ENCODE measurements at places on chromosomes 12 and 14. TPM values are rescaled to one million over a fixed set of nuclear protein-coding genes. Genes with fewer than 3 reads are reported as not detected.

The TCTN2 gene
- 22.8 TPM for total RNA-seq

The C12orf42 gene
- total RNA-seq = 138 TPM

The CAPS2 gene
- 8.4 TPM for total RNA-seq

The ZNF891 gene
- total RNA-seq = 6.8 TPM

The TGFB3 gene
- total RNA-seq = 7.0 TPM

The SMAGP gene
- total RNA-seq = 8.0 TPM

The DAO gene
- total RNA-seq = not detected

The UBR7 gene
- total RNA-seq = 17.3 TPM

The MED13L gene
- total RNA-seq = 207 TPM

The ANKS1B gene
- total RNA-seq = not detected

The LMNTD1 gene
- not detected for total RNA-seq

The RGS6 gene
- not detected for total RNA-seq

Data from B cell (primary cell).